ENCODE measurements at places on chromosomes 7 and 10. TPM values are rescaled to one million over a fixed set of nuclear protein-coding genes. Genes with fewer than 3 reads are reported as not detected.

SRRM3 gene
- total RNA-seq, result 3.2 TPM

OR13A1 gene
- 0.04 TPM for total RNA-seq

DNA sequence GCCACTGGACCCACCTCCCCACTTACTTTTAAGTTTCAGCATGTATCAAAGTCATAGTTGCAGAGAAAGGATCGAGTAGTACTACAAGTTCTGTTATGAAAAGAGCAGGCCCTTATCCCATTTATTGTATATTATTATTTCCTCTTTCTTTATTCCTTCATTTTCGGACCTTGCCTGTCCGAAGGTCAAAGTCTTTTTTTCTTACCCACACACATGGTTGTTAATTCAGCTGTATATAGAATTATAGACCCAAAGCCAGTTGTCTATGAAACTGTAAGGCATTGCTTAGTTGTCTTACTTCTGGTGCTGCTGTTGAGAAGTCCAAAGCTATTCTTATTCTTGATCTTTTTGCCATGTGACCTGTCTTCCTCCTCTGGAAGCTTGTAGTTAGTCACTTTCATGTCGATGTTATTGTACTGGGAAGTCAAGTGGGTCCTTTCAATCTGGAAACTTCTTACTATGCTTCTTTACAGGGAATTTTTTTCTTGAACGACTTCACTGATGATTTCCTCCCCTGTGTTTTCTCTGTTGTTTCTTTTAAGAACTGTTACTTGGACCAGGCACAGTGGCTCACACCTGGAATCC, 8.3 kb downstream of the NUDT5 start:
- no peak for DNase-seq

DNA sequence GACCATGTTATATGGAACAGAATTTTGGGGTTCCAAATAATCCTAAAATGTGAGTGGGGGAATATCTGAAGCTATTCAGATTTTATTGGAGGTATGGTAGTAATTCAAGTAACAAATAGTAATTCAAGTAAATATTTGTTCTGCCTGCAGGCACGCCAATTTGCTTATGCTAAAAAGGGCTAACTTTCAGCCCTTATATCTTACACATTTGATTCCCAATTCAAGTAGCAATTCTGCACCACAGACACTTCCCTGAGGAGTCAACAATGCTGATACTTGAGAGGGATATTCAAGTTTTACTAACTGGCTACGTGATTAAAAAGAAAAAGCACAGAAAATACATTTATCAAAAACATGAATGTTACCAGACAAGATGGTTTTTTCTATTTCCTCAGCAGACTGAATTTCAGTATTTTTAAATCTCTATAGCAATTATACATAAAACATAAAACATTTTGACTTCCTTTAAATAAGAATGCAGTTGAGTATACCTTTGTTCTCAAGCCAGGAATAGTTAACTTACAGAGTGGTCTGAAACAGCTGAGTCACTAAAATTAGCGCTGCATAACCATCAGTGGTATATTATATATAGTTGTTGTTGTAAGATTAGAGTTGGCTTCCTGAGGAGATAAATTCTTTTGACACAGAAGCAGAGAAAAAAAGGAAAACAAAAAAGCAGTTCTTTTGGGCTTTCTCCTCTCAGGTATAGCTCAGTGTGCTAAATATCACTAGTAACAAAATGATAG, 33.9 kb downstream of the MTPN start:
- DNase-seq, result no peak

GRCh38 chr7:98434087-98434486, 33.2 kb upstream of the BAIAP2L1 start:
- DNase-seq, result no peak

DNA sequence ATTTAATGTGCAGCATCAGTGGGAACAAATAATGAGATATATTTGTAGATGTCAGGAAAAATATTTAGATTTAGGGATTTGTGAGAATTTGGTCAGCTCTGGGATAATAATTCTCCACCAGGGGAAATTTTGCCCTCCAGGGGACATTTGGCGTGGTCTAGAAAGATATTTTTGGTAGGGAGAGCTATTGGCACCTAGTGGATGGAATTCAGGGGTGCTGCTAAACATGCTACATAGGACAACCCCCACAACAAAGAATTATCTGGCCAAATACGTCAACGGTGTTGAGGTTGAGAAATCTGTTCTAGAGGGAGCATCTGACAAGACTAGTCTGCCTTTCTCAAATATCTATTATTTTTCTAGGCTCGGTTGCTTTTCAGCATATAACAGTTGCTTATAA, 2.1 kb downstream of the ADK start:
- peak; percentile 71 for DNase-seq

DNA sequence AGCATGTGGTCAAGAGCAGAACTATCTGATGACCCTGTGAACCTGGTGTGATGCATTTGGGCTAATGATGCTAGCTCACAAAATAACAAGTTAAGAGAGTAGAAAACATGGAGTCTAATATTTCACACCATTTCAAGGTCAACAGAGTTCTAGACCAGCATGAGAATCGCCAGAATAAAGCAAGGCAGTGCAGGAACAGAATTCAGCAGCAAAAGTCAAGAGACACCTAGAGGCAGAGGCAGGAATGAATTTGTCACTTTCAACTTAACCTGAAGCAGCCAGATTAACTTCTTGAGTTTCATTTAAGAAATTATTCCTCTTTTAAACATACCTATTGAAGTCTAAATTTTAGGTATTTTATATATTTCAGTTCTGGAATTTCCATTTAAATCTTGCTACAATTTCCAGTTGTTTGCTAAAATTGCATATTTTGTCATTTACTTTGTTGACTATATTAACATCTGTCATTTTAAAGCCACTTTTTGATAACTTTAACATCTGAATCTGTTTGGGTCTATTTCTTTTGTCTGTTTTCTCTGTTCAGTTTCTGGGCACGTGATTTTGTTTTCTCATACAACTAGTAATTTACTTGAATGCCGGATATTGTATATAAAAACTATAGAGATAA, 44.2 kb upstream of the PRSS58 start:
- peak; percentile 31 for DNase-seq

- peak; percentile 95 for DNase-seq
Measured at GRCh38 chr10:32961895-32962369, 3.9 kb upstream of the ITGB1 start.
